Osteocyte (in vitro differentiated cells): ENCODE measurements at places on chromosomes 16 and 17. TPM values are rescaled to one million over a fixed set of nuclear protein-coding genes. Genes with fewer than 3 reads are reported as not detected.

KCNG4 gene
- not detected in 2 replicates for total RNA-seq

DNA sequence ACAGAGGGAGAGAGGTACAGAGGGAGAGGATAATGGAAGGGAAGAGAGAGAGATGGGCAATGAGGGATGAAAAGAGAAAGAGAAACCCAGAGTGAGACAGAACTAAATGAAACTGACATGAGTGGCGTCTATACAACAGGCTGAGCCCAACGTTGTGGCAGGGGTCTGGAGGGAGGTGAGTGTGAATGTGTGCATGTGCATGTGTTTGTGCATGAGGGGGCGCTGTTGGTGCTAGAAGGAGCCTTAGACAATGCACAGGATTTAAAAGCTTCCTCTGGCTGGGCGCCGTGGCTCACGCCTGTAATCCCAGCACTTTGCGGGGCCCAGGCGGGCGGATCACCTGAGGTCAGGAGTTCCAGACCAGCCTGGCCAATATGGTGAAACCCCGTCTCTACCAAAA lies 454.8 kb upstream of the CDH11 start:
- H3K4me3 ChIP-seq, result no peak overlapping the region
- H3K27ac ChIP-seq, result no peak overlapping the region
- H3K36me3 ChIP-seq, result no peaks in the 10 kb centered on the region
- peaks cover 16% of the 10 kb centered on the region for H3K4me1 ChIP-seq
- H3K27me3 ChIP-seq, result no peaks in the 10 kb centered on the region
- no peak for DNase-seq

- peaks cover 56% of the 10 kb centered on the region for H3K4me1 ChIP-seq
- H3K27ac ChIP-seq, result peak overlapping the region; percentile 77
- no peaks in the 10 kb centered on the region for H3K36me3 ChIP-seq
- H3K4me3 ChIP-seq, result no peak overlapping the region
- DNase-seq, result no peak
- no peaks in the 10 kb centered on the region for H3K27me3 ChIP-seq
Measured at GRCh38 chr17:17935321-17936271, 36.6 kb downstream of the TOM1L2 start.

TBX2 gene
- 24.6 and 25.9 TPM in 2 replicates for total RNA-seq

SHISA6 gene
- 0.05 TPM in 1 of 2 replicates, not detected in the other for total RNA-seq

SSTR5 gene
- total RNA-seq, result not detected in 2 replicates

DNA sequence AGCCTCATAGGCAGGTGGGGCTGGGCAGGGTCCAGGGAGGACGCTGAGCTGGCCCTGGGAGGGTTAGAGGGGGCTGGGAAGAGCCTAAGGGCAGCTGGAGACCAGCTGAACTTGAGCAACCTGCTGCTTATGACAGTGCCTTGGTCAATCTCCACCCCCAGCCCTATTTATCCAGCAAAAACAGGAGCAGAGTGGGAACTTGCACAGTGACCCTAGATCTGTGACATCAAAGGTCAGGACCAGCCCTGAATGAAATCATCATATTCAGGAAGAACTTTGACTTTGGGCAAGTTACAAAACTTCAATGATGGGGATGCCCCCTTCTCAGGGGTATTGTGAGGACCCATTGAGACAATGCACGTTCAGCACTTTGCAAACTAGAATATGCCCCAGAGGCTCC lies 9.4 kb downstream of the CD300LF start:
- no peaks in the 10 kb centered on the region for H3K36me3 ChIP-seq
- H3K27ac ChIP-seq, result no peak overlapping the region
- H3K4me3 ChIP-seq, result no peak overlapping the region

SLC35G6 gene
- not detected in 2 replicates for total RNA-seq

DNA sequence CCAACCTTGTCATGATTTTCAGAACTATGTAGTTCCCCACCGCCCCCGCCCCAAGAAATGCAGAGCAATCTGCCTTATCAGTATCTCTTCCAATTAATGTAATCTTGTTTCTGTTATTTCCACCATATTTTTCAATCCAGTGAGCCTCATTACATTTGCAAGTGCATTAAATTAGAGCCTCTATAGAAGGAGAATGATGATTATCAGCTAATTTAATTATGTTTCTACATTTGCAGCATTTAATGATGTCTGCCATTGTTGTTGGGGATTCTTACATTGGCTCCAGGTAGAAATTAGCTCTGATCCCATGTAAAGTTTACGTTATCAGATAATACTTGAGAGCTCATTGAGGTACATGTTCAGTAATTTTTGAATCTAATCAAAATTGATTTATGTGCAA lies 707.0 kb upstream of the RBFOX1 start:
- no peaks in the 10 kb centered on the region for H3K4me1 ChIP-seq
- H3K27ac ChIP-seq, result no peak overlapping the region
- H3K27me3 ChIP-seq, result no peaks in the 10 kb centered on the region
- DNase-seq, result no peak
- H3K4me3 ChIP-seq, result no peak overlapping the region

- peaks cover 40% of the 10 kb centered on the region for H3K36me3 ChIP-seq
- no peak for DNase-seq
- no peak overlapping the region for H3K4me3 ChIP-seq
- no peak overlapping the region for H3K27ac ChIP-seq
- no peaks in the 10 kb centered on the region for H3K27me3 ChIP-seq
Measured at GRCh38 chr17:40023590-40024292, 8.5 kb downstream of the CSF3 start.

DNA sequence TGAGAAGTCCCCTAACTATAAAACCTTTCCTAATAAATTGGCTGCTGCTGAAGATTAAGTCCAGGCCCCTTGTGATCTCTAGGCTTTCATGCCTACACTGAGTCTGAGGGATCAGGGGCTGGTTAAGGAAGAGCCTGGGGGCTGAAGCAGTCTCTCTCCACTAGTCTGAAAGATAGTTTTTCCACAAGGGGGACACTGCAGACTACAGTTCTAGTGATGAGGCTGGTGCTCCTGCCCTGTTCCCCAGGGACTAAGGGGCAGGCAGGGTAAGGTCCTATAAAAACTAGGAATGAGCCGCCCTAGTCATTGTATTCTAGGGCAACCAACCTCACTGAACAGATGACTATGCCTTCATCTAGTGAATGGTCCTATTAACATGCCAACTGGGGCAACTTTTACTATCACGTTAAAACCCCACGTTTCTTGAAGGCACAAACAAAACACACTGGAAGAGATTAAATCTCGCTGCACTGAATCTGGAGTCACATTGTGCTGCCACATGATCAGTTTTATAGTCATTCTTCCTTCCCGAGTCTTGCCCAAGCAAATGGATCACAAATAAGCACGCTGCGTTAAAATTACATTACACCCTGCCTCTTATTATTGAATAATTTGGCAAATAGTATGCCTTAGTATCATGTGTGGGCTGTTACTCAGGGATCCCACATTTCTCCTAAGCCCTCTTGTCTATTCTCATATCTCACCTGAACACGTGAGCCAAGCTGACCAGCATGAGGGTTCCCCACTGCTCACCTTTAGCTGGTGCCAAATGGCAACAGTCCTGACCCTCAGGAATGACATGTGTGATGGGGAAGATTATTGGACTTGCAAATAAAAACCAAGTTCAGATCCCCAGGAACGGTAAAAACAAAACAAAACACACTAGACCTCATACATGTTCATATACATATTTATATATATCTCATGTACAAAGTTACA lies 95.4 kb upstream of the TOB1 start:
- H3K27me3 ChIP-seq, result no peaks in the 10 kb centered on the region
- peaks cover 16% of the 10 kb centered on the region for H3K4me1 ChIP-seq
- no peak overlapping the region for H3K4me3 ChIP-seq
- no peak for DNase-seq
- H3K27ac ChIP-seq, result no peak overlapping the region
- H3K36me3 ChIP-seq, result peaks cover 13% of the 10 kb centered on the region

DNA sequence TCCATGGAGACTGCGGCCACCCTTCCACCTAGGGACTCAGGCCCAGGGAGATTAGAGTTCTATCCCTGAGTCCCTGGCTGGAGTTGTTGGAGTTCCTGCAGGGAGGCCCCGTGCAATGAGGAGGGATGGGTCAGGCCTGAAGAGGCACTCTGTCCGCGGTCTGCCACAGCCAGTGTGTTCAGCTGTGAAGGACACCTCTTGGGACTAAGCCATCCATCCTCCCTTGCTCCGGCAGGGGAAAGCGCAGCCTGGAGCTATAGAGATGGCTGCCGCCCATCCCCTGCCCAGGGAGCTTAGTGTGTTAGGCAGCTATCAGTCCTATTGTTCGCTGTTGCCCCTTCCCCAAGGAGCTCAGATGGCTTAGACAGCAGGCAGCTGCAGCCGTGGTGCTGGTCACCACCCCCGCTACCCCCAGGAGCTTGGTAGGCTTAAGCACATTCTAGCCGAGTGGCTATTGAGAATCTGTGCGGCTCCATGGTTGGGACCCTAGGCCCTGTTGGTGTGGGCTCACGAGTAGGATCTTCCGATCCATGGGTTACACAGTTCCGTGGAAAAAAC lies 141.3 kb downstream of the CYB561 start:
- H3K4me3 ChIP-seq, result no peak overlapping the region
- peaks cover 18% of the 10 kb centered on the region for H3K36me3 ChIP-seq
- DNase-seq, result no peak

DNA sequence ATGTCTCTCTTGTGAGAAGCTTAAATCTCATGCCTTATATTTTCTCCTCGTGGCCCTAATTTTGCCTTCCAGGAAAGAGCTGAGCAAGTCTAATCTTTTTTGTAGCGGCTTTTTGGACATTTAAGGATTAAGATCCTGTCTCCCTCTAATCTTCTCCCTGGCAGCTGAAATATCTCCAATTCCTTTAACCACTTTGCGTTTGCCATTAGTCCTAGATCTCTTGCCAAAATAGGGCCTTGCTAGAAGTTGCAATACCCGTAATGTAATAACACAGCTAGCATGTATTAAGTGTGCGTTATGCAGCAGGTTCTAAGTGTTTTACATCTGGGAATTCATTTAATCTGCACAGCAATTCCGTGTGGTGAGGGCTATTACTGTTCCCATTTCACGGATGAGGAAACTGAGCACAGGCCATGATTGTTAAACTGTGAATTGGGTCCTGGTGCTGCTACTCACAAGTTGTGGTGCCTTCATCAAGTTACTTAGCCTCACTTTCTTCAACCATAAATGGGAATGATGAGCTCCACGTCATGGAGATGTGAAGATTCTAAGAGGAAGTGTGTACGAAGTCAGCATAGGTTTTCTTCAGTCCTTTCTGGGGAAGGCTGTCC lies 198.9 kb upstream of the ASIC2 start:
- no peaks in the 10 kb centered on the region for H3K27me3 ChIP-seq
- H3K4me1 ChIP-seq, result no peaks in the 10 kb centered on the region

- no peaks in the 10 kb centered on the region for H3K27me3 ChIP-seq
- no peak overlapping the region for H3K4me3 ChIP-seq
- H3K36me3 ChIP-seq, result no peaks in the 10 kb centered on the region
- no peak for DNase-seq
Measured at GRCh38 chr16:17270683-17271109, 200.1 kb downstream of the XYLT1 start.

GRCh38 chr17:83036666-83037065 lies 42.7 kb upstream of the METRNL start:
- H3K27ac ChIP-seq, result no peak overlapping the region
- no peaks in the 10 kb centered on the region for H3K27me3 ChIP-seq
- no peaks in the 10 kb centered on the region for H3K4me1 ChIP-seq
- no peak overlapping the region for H3K4me3 ChIP-seq
- peak; percentile 76 for DNase-seq

CACNG5 gene
- not detected in 2 replicates for total RNA-seq

SEPTIN1 gene
- total RNA-seq, result 1.5 and 2.0 TPM in 2 replicates

DNA sequence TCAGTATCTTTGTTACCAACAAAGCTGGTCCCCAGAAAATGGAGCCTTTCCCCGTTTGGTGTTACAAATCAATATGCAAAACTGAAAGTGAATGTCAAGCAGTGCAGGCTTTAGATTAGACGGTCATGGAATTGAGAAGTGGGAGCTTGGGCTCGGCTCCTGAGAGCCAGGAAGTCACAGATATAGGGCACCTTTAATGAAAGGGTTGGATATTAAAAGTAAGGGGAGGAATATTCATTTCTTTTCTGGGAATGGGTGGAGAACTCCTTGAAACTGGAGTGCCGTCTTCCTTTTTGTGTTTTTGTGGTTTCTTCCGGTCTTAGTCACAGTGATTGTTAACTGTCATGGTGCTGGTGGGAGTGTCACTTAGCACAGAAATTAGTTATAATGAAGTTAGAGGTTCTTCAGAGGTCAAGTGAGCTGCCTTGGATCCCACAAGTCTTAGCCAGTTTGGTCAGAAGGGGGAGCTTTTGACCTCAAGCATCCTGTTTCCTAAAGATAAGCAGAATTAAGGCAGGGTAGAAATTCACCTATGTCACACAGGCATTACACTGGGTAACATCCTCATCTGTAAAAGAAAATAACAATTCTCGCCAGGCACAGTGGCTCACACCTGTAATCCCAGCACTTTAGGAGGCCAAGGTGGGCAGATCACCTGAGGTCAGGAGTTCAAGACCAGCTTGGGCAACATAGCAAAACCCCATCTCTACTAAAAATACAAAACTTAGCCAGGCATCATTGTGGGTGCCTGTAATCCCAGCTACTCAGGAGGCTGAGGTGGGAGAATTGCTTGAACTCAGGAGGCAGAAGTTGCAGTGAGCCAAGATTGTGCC lies 9.6 kb upstream of the EIF1 start:
- no peak for DNase-seq
- H3K4me3 ChIP-seq, result no peak overlapping the region
